Stimulated activated CD4-positive, alpha-beta T cell treated with anti-CD3 and anti-CD28 coated beads, Interleukin-1b, Interleukin-23, amount 100 ng/mL, for 1 hour (primary cell): ENCODE measurements at places on chromosomes 7 and 10.

GRCh38 chr10:96440361-96441292, 73.1 kb downstream of the TLL2 start:
- DNase-seq, result no peak

DNA sequence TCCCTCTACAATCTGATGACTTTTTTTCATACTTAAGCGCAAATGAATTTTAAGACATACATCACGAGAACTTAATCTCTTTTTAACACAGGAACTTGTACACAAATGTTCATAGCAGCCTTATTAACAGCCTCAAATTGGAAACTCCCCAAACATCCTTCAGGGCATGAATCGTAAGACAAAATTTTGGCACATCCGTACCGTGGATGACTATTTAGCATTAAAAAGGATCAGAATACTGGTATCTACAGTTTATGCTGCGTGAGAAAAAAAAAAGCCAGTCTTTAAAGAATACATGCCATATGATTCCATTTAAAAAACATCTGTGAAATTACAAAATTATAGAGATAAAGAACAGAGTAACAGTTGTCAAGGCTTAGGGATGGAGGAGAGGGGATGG, 46.8 kb downstream of the PDE1C start:
- no peak for DNase-seq

DNA sequence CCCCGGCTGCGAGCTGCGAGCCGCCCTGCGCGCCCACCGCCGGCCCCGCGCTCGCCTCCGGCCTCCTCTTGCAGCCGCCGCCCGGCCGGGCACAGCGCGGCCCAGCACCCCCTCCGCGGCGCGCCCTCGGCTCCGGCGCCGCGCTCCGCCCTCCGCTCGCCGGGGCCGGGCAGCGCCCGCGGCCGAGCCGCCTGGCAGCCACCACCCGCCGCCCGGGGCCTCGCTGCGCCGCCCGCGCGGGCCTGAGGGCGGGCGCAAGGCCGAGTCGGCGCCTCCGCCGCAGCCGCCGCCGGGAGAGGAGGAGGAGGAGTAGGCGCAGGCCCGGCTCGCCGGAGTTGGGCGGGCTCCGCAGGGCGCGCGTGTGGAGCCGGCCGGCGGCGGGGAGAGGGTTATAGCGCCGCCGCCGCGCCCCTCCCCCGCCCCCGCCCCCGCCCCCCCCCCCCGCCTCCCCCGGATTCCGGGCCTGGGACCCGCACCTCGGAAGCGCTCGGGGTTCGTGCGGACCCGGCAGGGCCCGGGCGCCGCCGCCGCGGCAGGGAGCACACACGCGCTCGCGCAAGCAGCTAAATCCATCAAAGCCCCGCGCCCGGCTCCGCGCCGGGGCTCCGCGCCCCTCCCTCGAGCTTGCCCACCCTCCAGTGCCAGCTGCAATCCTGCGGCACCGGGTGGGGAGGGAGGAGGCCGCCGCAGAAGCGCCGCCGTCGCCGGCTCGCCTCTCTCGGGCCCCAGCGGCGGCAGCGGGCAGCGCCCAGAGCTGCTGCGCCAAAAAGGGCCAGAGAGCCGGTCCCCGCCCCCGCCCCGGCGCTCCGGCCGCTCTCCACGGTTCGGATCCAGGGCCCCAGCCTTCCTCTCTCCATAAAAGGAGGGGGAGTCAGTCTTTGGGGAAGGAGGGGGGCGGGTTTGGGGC, at the start of gene PDGFA:
Gene PDGFA (minus strand): TSS at position 363 of the 907 bp plus-strand sequence. CDS start 845 bp downstream, outside the sequence.
- DNase-seq, result no peak

GRCh38 chr7:106039486-106040060, 72.5 kb downstream of the SYPL1 start:
- no peak for DNase-seq

DNA sequence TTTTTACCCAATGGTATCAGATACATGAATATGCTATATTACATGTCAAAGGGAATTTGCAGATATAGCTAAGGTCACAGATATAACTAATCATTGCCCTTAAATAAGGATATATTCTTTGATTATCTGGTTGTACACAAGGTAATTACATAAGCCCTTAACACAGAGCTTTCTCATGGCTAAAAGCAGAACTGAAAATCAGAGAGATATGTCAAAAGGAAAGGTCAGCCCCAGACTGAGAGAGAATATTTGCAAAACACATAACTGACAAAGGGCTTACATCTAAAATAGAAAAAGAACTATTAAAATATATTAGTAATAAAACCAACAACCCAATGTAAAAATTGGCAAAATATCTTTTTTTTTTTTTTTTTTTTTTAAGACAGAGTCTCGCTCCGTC, 1029.5 kb upstream of the LRRN3 start:
- DNase-seq, result no peak

- DNase-seq, result no peak
Observed at GRCh38 chr10:559767-560047, 129.8 kb downstream of the DIP2C start.

GRCh38 chr10:96891840-96892239, 59.7 kb downstream of the LCOR start:
- DNase-seq, result no peak

DNA sequence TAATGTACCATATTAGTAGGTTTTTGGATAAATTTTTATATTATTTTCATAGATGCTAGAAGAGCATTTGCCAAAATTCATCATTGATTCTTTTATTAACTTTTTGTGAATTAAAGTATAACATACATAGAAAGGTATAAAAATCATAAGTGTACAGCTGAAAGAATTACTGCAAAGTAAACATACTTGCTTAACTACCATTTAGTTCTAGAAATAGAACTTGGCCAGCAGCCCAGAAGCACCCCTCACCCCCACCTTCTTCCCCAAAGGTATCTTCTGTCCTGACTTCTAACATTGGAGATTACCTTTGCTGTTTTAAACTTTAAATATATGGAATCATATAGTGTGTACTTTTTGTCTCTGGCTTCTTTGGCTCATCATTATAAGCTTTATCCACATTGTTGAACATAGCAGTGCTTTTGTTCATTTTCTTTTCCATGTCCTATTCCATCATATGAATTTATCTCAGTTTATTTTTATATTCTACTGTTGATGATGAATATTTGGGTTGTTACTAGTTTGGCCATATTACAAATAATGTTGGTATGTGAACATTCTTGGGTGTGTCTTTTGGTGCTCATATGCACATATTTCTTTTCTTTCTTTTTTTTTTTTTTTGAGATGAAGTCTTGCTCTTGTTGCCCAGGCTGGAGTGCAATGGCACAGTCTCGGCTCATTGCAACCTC, 142.8 kb downstream of the ADK start:
- DNase-seq, result no peak

DNA sequence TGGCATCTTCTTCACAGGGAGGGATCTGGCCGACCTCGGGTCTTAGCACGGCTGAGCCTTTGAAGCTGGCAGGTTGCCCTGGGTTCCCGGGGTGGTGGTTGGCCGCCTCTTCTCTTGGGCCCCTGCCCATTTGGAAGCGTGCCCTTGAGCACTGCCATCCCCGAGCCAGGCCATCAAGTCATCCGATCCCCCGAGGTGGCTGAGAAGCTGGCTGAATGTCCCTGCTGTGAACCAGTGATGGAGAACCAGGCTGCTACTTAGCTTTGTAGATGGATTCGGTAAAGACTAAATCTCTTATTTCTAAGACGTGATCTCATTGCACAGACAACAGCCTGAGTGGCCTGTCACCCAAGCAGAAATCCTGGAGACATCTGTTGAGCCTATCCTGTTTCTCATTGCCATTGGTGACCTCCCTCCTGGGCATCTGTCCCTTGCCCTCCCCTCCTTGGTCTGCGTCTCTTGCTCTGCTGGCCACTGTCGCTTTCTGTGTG, 74.3 kb downstream of the GRK5 start:
- no peak for DNase-seq

DNA sequence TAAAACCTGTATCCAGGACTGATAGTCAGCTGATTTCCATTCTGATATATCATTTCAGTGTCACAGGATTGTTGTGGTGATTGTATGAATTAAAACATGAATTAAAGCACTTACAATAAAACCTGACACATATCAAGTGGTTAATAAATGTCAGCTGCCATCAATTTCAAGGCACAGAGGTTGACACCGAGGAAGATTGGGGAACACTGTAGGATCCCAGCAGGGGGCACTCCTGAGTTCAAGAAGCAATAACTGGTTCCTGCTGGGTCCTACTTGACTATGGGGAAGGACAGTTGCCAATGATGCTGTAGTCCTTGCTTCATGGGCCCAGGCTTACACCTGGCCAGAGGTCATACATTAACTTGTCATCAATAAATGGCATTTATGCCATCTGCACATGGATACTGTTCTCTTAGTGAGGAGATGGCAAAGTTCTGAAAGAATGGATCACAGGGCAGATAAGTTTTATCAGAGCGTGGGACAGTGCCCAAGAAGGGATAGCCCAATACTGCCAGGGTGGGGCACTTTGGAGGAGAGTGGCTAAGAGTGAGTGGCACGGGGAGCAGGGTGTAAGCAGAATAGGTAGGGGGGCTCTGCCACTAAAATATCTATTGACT, 24.1 kb downstream of the FZD1 start:
- no peak for DNase-seq

DNA sequence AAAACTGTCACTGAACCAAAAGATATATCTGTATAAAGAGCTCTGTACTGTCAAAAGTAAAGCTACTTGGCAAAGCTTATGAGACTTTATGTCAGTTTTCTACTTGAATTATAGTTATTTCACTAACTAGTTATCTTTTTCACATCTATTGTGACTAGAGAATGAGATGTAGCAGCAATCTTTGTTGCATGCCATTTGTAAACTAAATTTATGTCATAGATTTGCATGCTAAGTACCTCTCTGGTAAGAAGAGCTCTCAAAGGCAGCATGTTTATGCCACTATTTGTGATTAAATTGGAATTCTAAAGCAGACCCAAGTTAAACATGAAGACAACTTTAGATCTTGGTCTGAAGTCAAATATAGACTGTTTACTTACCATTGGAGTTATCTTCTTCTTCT, 300.6 kb downstream of the CNTNAP2 start:
- DNase-seq, result no peak

DNA sequence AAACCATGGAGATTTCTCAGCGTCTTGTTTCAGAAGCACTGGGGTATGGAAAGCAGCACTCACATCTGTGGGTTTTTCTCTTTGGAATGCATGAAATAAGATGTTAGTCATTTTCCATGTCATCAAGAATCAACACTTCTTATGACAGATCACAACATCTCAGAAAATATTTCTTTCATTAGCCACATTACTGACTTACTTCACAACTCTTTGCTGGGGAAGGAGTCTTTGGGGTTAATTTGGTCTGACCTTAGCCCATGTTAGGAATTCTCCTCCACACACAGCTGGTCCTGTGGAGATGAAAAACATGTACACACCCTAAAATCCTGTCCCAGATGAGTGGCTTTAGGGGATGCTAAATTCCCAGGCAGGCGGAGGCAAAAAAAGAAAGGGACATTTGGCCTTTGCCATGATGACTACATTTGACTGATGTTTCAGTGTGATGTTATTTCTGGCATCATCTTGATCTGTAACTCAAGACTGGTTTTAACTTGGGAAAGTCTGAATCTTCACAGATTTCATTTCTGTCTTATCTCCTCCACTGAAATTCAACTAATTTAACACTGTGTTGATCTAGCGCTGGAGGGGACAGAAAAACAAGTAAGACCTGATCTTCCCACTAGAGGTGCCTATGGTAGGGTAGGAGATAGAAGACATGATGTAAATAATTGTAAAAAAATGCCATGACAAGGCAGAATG, 363.2 kb downstream of the PRPF18 start:
- no peak for DNase-seq

DNA sequence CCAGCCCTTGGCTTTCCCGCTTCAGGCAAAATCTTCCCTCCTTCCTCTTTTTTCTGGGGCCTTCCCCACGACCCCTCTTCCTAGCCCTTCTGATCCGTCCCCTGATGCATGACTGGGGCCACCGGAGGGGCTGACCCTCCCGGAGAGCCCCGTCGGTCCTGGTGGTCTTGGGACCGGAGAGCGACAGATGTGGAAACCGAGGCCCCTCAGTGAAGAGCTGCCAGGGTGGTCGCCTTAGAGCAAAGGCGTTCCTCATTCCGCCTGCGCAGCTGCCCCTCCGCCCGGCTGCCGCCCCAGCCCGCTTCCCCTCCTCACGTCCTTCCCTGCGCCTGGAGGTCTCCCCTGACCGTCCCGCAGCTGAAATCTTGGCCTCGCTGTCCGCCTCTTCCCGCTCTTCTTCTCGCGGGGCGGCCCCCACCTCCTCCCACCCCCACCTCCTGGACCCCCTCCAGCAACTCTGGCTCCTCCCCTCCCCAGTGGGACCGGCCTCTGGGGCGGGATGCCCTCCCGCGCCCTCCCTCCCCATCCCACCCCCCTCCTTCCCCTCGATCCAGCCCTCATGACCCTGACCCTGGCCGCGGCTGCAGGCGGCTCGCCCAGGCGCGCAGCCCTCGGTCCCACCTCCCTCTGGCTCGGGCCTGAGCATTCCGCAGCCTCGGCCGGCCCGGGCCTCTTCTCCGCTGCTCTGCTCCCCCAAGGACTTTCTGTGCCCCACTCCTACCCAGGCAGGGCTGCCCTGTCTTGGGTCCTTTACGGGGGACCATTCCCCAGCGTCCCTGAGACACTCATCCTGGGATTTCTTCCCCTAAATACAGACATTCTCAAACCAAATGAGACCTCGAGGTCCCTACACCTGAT, at the start of gene RARRES2:
Gene RARRES2 (minus strand): TSS at position 367 of the 858 bp plus-strand sequence. CDS start 1,020 bp downstream, outside the sequence.
- no peak for DNase-seq

- no peak for DNase-seq
Observed at GRCh38 chr7:106855540-106856132, 9.4 kb upstream of the PIK3CG start.
